GM04503 (cell line): ENCODE measurements at places on chromosomes 5 and 9.
A peak's percentile ranks its signal among the peaks of the same experiment; 100 is the strongest.

DNA sequence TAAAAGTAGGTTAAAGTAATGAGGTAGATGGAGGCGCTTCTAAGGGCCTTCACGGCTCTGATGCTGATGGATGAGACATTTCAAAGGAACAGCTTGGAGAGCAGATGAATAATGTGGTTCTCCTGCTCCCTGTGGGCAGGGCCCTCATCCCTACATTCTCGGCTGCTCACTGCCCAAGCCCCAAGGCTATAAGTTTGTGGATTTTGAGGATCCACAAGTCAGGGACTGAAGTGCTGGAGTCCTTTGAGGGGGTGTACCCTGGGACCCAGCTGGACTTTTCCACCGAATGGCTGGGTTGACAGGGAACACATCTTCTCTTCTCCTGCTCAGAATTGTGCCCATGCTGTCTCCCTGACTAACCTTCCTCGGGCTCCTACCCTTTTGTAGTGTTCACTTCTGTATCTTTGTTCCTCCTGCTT lies 21.4 kb upstream of the CXCL14 start:
- no peak for DNase-seq

DNA sequence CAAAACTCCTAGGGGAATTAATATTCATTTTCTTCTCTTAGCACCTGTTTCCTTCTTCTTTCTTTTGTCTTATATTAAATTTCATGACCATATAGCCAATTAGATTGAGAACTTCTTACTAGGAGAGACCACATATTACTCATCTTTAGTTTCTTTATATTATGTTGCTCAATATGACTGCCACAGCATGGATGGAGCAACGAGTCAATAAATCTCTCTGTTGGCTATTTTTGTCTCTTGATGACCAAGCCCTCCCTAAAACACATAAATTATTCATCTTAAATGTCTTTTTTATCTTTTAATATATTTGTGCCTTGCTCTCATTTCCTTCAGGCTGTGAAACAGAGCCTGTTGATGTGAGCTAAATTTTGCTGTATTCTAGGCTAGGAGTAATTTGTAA lies 123.0 kb downstream of the ADAMTSL1 start:
- peak; percentile 66 for DNase-seq

DNA sequence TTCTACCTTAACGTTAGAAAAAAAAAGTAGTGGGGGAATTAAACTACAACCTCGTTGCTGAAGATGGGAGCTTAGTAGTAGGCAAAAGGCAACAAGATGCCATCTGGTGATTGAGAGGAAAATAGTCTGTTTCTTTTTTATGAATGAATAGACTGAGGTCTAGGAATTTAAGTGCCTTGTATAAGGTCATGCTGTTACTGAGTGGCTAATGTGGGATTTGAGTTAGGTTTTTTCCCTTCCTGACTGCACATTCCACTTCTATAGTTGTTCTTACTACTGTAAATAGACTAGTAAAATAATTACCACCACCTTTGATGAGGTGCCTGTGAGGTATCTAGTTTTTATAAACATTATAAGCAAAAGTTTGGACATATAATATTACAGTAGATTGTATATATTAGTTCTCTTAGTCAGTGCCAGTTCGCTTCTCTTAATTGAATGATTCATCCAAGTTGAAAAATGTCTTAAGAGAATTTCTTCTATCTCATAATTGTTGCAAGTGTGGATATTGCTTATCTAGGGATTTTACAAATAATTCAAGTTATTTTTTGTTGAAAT lies 19.1 kb downstream of the FSD1L start:
- no peak for DNase-seq

DNA sequence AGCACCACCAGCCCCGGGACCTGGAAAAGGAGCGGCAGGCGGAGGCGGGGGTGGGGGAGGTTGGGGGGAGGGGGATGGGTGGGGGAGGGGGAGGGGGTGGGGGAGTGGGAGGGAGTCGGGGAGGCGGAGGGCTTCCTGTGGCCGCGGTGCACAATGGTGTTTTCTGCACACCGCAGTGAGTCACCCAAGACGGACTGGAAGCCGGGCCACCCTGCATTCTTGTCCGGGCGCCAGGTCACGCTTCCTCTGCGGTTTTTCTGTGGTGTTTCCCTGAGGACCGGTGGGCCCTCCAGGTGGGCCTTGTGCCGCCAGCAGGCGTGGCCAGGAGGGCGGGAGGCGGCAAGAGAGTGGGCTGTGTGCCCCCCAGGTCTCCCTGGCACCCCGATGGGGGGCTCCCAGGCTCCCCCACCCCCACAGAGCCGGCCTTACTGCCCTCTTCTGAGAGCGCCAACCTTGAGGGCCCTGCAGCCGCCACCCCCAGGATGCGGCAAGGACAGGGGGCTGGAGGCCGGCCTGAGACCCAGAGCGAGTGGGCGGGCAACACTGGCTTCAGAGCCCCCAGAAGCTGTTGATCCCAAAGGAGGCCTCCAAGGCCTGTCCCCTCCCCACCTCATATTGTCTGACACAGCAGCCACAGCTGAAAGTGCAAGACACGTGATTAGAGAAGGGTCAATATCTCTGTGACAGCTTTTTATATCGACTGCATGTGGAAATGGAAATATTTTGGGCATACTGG lies 11.1 kb downstream of the EXD3 start:
- DNase-seq: no peak

- DNase-seq: no peak
Measured at GRCh38 chr9:116605904-116606341, 81.2 kb upstream of the TRIM32 start.

- DNase-seq: no peak
Measured at GRCh38 chr9:126043681-126044080, 282.9 kb upstream of the MVB12B start.

GRCh38 chr5:87361031-87361445 lies 51.7 kb downstream of the CCNH start:
- peak; percentile 39 for DNase-seq

DNA sequence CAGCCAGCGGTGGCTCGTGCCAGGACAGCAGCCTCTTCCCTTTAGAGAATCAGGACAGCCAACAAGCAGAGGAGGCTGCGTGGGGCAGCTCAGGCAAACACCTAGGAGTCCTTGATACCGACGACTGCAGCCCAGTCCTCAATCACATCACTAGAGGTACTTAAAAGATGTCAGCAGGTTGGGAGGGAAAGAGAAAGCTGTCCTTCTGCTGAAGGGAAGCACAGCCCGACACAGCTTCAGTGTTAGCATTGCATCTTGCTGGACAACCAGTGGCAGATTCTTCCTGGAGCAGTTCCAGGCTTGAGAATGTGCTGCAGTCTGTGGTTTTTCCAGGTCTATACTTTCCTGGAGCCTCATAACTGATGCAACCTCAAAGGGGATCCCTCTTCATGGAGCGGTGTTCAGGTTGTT lies 230.5 kb downstream of the SYK start:
- DNase-seq: no peak
